ENCODE measurements at places on chromosomes 1 and 21. TPM values are rescaled to one million over a fixed set of nuclear protein-coding genes. Genes with fewer than 3 reads are reported as not detected.

The PCP4 gene
- polyA plus RNA-seq: 166 TPM

The FCGR1A gene
- polyA plus RNA-seq: 15.3 TPM

The CHAF1B gene
- polyA plus RNA-seq: 6.0 TPM

The CFHR2 gene
- polyA plus RNA-seq: not detected

The MAN1A2 gene
- polyA plus RNA-seq: 27.5 TPM

The RNF186 gene
- not detected for polyA plus RNA-seq

The DDR2 gene
- polyA plus RNA-seq: 12.5 TPM

The HSD3B1 gene
- 1.3 TPM for polyA plus RNA-seq

The TRNP1 gene
- 50.6 TPM for polyA plus RNA-seq

The BTF3L4 gene
- polyA plus RNA-seq: 88.8 TPM

The TTLL7 gene
- 29.0 TPM for polyA plus RNA-seq

The TCP10L gene
- 4.1 TPM for polyA plus RNA-seq

The MSH4 gene
- polyA plus RNA-seq: 0.65 TPM

The RHCE gene
- 1.2 TPM for polyA plus RNA-seq

The IL22RA1 gene
- polyA plus RNA-seq: not detected

The KIF26B gene
- 23.3 TPM for polyA plus RNA-seq

The NCF2 gene
- 2.8 TPM for polyA plus RNA-seq

The LMX1A gene
- polyA plus RNA-seq: 0.99 TPM

The GPR89B gene
- 21.0 TPM for polyA plus RNA-seq

The SON gene
- 241 TPM for polyA plus RNA-seq

The CYYR1 gene
- 11.4 TPM for polyA plus RNA-seq

The RORC gene
- polyA plus RNA-seq: 0.15 TPM

The GALE gene
- 30.9 TPM for polyA plus RNA-seq

The HES3 gene
- 1.8 TPM for polyA plus RNA-seq

The LEFTY1 gene
- polyA plus RNA-seq: 2.7 TPM

The KCNA2 gene
- 21.3 TPM for polyA plus RNA-seq

The SFN gene
- polyA plus RNA-seq: not detected
